ENCODE measurements at places on chromosomes 3 and 15. TPM values are rescaled to one million over a fixed set of nuclear protein-coding genes. Genes with fewer than 3 reads are reported as not detected.

Gene SHC4
- polyA plus RNA-seq: 1.9 TPM

Gene ENTPD3
- 0.05 TPM for polyA plus RNA-seq

Gene GPR156
- 0.31 TPM for polyA plus RNA-seq

Gene CISH
- 2.0 TPM for polyA plus RNA-seq

Gene ADGRG7
- polyA plus RNA-seq: not detected

Gene TPRG1
- polyA plus RNA-seq: 1.8 TPM

Gene WDR49
- not detected for polyA plus RNA-seq

Gene NANOGP8
- polyA plus RNA-seq: not detected

Gene GPR171
- polyA plus RNA-seq: not detected

Gene HIGD1A
- polyA plus RNA-seq: 112 TPM

Gene C2CD4B
- polyA plus RNA-seq: not detected

Gene CD86
- polyA plus RNA-seq: not detected

Gene TMF1
- polyA plus RNA-seq: 4.3 TPM

Gene SH2D7
- not detected for polyA plus RNA-seq

Gene GPR62
- polyA plus RNA-seq: 0.10 TPM

Gene ZIC1
- polyA plus RNA-seq: 11.3 TPM

Gene ATR
- polyA plus RNA-seq: 13.2 TPM

Gene CPN2
- not detected for polyA plus RNA-seq

Gene DAPK2
- polyA plus RNA-seq: 1.4 TPM

Data from SK-N-SH (cell line).